ENCODE measurements at places on chromosomes 16 and 17.

- no peak for DNase-seq
Measured at GRCh38 chr17:79545251-79546005, 65.4 kb downstream of the RBFOX3 start.

- DNase-seq, result no peak
Measured at GRCh38 chr17:48550502-48551213, 5.7 kb upstream of the HOXB2 start.

GRCh38 chr17:80068301-80069222 is 32.1 kb downstream of the CCDC40 start:
- no peak for DNase-seq

GRCh38 chr17:32265192-32265923 is at the start of gene RHBDL3:
Gene RHBDL3 (plus strand): TSS chr17:32265832. CDS start chr17:32266190, 358 bp downstream.
- no peak for DNase-seq

DNA sequence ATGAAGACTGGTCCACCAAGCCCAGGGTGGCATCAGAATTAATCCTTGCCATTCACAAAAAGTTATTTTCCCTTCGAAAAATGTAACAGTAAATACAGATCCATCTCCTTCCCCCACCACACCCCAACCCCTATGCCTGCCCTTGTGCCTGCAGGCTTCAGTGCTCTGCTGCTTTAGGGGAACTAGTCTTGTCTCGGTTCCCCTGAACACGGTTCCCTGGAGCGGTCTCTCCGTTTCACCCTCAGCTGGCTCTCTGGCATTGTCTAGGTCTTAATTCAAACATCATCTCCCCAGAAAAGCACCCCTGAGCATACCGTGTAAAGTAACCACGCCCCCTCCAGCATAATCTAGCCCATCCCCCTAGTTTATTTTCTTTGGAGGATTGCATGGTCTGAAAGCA is 25.8 kb downstream of the EMP2 start:
- no peak for DNase-seq

GRCh38 chr17:55820675-55821074 is 69.8 kb downstream of the PCTP start:
- no peak for DNase-seq

DNA sequence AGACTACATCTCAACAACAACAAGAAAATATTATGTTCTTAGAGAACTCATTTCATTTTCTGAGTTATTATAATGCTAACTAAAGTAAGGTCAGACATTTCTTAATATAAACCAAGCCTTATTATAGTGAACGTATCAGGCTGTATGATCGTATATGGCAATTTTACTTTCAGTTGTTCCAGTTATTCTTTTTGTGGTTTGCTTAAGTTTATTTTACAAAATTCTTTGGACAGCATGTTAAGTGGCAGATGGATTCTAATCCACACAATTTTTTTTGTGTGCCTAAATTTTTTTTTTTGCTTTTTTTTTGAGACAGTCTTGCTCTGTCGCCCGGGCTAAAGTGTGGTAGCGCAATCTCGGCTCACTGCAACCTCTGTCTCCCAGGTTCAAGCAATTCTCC is 59.0 kb downstream of the VMP1 start:
- DNase-seq, result no peak

- no peak for DNase-seq
Measured at GRCh38 chr17:34647511-34647910, 68.1 kb downstream of the TMEM132E start.

DNA sequence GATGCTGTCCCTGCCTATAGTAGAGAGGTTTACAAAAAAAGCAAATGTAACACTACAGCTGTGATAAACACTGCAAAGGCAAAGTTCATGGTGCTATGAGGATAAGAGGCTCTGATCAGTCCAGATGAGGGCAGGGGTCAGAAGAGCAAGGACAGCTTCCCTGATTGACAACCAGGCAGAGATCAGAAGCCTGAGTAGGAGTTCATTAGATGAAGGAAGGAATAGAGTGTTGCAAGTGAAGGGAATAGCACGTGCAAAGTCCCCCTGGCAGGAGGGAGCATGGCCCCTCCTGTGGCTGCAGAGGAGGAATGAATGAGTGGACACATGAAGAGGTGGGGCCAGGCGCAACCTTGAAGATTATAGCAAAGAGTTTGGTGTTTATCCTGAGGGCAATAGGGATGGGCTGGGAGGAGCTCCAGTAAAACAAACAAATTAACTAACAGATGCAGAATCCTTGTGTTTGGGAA is 208.4 kb upstream of the IRX5 start:
- no peak for DNase-seq

DNA sequence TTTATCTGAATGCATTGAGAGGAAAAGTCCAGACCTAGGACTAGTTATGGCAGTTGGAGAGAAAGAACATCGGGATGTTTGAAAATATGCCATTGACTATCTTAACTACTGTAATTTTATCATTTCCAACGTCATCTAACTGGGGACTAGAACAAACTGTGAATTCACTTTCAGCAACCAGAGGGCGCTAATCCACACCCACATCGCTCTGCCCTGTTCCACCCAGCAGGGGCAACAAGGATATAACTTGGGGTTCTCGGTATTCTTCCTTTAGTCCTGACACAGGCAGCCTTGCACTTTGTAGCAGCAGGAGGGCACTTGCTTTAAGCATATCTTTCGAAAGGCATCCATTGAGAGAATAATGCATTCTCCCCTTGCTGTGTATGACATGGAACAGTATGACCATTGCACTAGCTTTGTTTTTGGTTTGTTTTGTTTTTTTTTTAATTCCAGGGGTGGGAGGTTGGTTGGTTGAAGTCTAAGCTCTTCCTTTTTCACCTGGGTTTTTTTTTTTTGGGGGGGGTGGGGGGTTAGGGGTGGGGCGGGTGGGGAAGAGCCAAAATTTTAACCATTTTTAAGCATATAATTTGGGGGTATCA is 31.5 kb downstream of the SIAH1 start:
- DNase-seq, result peak; percentile 93

DNA sequence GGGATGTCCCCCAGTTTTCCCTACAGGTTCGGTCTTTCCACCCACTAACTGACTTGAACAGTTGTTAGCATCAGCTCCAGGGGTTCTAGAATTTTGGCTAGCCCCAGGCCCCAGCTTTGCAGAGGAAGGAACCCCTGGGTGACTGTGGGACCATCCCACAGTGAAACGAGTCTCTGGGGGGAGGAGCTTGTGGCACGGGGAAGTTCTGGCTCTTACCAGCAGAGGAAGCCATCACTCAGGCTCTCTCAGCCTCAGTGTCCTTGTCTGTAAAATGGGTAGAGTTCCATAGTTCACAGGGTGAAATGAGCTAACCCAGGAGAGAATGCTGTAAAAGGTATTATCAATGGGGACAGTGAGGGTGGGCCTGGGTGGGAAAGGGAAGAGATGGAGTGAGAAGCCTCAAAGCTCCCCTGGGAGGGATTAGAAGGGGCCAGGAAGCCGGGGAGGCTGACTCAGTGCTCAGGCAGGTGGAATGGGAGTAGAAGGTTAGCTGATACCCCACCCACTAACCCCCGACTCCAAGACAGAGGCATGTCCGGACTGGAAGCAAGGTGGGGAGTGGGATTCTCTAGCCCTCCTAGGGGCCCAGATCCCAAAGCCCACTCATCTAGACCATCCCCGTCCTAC is 30.9 kb upstream of the CDC42EP4 start:
- peak; percentile 15 for DNase-seq

DNA sequence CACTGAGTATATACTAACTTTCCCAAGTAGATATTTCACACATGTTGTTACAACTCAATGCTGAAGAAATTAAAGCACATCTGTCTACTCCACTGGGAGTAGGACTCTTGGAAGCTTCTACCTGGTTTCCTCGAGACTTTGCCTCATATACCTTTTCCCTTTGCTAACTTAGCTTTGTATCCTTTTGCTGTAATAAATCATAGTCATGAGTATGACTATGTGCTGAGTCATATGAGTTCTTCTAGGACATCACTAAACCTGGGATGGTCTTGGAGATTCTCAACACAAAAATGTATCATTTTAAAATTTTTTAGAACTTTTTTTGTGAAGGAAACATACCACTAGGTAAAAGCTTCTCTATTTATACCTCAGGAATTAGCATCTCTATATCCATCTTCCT is 39.8 kb downstream of the ABCA5 start:
- no peak for DNase-seq

DNA sequence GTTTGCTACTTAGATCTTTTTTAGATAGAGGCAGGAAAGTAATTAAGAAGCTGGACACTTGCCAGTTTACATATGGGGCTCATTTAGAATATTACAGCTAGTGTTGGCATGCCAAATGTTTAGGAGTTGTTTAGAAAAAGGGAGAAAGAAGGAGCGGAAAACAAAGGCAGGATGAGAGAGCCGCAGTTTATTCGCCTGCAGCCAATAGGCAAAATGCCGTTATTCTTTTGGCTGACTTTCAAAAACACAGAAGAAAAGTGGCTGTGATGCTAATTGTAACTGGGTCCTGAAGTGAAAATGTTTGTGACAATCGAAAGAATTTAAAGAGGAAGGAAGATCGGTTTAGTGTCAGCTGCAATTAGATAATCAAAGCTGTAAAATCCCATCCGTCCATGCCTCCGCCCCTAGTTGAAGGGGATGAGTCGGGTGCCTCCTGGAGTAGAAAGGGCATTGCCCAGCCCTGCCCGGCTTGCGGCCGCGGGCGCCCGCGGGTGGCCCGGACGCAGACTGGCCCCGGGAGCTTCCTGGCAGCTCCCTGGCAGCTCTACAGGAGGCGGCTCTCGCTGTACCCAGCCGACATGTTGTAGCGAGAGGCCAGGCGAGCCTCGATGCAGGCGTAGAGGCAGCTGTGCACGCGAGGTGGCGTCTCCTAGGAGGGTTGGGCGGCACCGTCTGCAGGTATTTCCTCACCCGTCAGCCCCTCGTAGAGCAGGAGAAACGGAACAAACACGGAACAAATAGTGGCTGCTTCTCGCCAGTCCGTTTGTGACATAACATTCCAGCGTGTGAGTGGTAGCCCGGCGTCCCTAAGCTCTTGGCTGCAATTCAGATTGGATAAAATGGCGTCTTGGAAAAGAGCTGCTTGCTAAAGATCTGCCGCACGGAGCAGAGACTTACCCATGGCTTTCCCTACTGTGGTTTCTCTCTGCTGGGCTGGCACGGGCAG is 82.2 kb downstream of the TNRC6C start:
- no peak for DNase-seq

DNA sequence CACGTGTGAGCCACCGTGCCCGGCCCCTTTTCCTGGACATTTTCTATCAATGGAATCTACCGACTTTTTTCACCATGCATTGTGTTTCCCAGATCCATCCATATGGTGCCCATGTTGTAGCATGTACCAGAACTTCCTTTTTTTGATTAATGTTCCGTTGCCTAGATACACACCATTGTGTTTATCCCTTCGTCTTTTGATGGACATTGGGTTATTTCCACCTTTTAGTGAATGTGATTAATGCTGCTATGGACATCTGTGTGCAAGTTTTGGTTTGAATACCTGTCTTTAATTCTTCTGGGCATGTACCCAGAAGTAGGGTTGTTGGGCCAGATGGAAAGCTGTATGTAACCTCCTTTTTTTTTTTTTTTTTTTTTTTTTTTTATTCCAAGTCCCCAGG is 79.8 kb downstream of the NT5M start:
- peak; percentile 7 for DNase-seq

DNA sequence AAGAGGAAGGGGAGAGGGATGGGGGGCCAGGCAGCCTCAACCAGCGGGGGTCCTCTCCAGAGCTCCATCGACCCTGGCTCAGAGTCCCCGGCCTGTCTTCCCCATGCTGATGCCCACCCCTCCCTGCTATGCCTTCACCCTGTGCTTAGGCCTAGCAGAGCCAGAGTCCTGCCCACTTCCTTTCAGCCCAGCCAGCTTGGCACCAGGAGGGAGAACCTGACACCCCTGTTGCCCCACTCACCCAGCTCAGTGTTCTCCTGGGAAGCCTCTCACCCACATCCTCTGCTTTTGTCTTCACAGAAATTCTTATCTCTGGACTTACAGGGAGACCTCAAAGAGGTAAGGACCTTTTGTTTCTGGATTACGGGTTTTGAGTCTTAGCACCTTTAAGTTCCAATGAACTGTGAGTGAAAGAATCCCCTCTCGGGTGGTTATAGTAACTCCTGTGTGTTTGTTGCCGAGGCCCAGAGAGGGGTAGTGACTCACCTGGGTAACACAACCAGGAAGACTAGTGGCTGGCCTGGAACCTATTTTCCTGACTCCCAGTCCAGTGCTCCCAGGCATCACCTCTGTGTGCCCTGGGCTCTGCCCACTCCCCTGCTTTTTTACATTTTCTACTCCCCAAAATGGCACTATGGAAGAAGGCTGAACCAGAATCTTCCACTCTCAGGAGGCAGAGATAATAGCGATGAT is 53.3 kb downstream of the CES1 start:
- DNase-seq, result no peak

GRCh38 chr16:48000622-48001021 is 155.2 kb downstream of the ABCC12 start:
- DNase-seq, result peak; percentile 23

- no peak for DNase-seq
Measured at GRCh38 chr16:72427051-72427782, 255.3 kb upstream of the PMFBP1 start.
